SJCRH30 (cell line): ENCODE measurements at places on chromosomes 2 and 18. TPM values are rescaled to one million over a fixed set of nuclear protein-coding genes. Genes with fewer than 3 reads are reported as not detected.

GKN2 gene
- total RNA-seq = not detected in 2 replicates

KATNAL2 gene
- 4.2 and 5.1 TPM in 2 replicates for total RNA-seq

ODC1 gene
- total RNA-seq = 362 and 380 TPM in 2 replicates

- H3K4me3 ChIP-seq = no peak overlapping the region
- H3K27ac ChIP-seq = no peak overlapping the region
Measured at GRCh38 chr2:1150724-1151511, 200.3 kb downstream of the SNTG2 start.

UPP2 gene
- total RNA-seq = not detected in 2 replicates

- H3K36me3 ChIP-seq = no peaks in the 10 kb centered on the region
- H3K4me3 ChIP-seq = no peak overlapping the region
- H3K27me3 ChIP-seq = no peaks in the 10 kb centered on the region
- H3K4me1 ChIP-seq = no peaks in the 10 kb centered on the region
- DNase-seq = no peak
Measured at GRCh38 chr18:468955-469790, 31.3 kb downstream of the COLEC12 start.

RIT2 gene
- not detected in 2 replicates for total RNA-seq

RASGRP3 gene
- total RNA-seq = 2.0 and 2.8 TPM in 2 replicates

- no peak overlapping the region for H3K27ac ChIP-seq
- peak overlapping the region; percentile 84 for H3K4me3 ChIP-seq
- H3K4me1 ChIP-seq = peaks cover 4% of the 10 kb centered on the region
- H3K27me3 ChIP-seq = no peaks in the 10 kb centered on the region
- peaks cover 20% of the 10 kb centered on the region for H3K36me3 ChIP-seq
Measured at GRCh38 chr2:96325884-96326255, 753 bp downstream of the ITPRIPL1 start.

GRCh38 chr18:8910843-8911242 lies 191.7 kb upstream of the NDUFV2 start:
- no peaks in the 10 kb centered on the region for H3K27me3 ChIP-seq
- H3K27ac ChIP-seq = no peak overlapping the region
- DNase-seq = no peak
- H3K4me1 ChIP-seq = no peaks in the 10 kb centered on the region
- H3K4me3 ChIP-seq = no peak overlapping the region

- H3K36me3 ChIP-seq = no peaks in the 10 kb centered on the region
- DNase-seq = no peak
- H3K4me1 ChIP-seq = no peaks in the 10 kb centered on the region
- H3K4me3 ChIP-seq = no peak overlapping the region
- H3K27me3 ChIP-seq = no peaks in the 10 kb centered on the region
Measured at GRCh38 chr18:11972371-11973174, 8.7 kb upstream of the IMPA2 start.

UBXN2A gene
- 36.4 and 39.9 TPM in 2 replicates for total RNA-seq

- 0 out of 2 replicates have a peak, but pooled peaks cover 4% of the 10 kb centered on the region for H3K4me1 ChIP-seq
- peak; percentile 24 for DNase-seq
- H3K27ac ChIP-seq = peak overlapping the region; percentile 11; the same call in 1 of the 2 replicates
- H3K27me3 ChIP-seq = no peaks in the 10 kb centered on the region
- no peak overlapping the region for H3K4me3 ChIP-seq
Measured at GRCh38 chr2:108560895-108561530, 26.7 kb downstream of the LIMS1 start.

DNA sequence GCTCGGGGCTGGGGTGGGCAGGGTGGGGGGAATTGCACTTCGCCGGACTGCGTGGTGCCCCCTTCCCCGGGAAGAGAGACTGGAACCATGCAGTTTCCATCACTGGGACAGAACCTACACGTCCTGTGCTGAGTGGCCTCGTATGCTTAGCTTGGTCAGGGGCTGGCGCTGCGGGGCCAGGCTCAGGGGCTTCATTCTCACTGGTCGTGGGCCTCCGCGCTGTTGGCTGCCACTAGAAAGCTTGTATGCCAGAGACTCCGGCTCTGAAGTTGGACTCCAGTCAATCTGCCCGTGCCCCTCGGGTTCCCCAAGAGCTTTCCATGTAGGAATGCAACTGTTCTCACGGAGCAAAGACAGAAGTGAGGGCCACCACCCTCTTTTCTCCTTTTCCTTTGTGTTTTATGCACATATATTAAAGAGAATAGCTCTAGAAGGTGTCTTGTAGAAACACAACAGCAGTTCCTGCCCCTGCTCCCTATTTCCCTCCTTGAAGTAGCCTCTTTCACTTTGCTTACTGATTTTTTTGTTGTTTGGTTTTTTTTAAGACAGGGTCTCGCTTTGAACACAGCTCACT lies 64.0 kb upstream of the YWHAQ start:
- no peaks in the 10 kb centered on the region for H3K36me3 ChIP-seq
- H3K4me1 ChIP-seq = peaks cover 7% of the 10 kb centered on the region
- no peak for DNase-seq
- H3K27ac ChIP-seq = no peak overlapping the region
